ENCODE measurements at places on chromosomes 12 and 14.
A peak's percentile ranks its signal among the peaks of the same experiment; 100 is the strongest.

DNA sequence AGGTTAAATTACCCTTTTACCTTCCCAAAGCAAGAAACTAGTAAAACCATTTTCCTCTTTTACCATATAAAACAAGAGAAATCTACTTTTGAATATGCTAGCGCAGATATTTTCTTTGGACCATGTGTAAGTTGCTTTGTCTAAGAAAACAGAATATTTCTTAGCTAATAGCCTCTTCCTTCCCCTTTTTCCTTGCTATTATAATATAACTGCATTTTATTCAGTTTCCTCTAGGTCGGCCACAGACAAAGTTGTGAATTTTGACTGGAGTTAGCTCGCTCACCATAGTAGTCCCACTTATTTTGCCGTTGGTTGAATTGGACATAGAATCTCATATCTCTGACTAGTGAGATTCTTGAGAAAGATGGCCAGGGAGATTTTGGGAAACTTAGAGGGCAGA lies 115.6 kb downstream of the PLEKHA5 start:
- no peak for DNase-seq

DNA sequence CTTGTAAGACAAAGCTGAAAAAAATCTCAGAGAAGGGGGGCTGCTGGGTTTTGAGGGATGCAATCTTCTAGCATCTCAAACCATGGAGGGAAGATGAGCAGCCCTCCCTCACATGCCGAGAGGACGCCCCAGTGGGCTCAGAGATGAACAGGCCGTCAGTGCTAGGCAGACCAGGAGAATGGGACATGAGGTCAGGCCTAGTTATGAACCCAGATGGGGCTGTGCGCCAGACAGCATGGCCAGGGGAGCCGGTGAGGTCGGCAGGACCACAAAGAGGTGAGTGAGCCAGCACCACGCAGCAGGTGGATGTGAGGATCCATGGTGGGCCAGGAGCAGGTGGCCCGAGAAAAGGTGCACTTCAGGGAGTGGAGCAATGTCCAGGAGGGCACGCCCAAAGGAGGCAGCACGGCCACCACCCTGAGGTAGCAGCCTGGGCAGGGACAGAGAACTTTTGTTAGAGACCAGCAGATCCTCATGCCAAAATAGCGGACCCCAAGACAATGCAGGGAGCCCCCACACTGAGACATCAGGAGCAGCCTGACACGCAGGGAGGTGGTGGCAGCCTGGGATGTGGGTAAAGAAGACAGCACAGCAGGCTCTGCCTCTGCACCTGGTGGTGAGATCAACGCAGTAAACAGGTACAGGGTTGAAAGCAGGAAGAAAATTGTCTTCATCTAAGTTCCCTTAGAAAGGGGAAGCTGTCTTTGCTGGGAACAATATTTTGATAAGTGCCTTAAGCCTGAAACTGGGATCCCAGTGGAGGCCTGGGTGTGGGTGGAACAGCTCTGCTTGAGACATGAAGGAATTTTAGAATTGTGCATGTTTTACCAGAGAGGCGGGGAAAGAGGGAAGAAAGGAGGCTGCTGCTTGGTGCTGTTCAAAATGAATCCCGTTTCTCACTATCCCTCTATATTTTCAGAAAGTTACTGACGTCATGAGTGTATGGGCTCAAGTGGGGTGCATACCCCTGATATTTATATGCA lies 17.8 kb upstream of the MCRS1 start:
- no peak for DNase-seq

- no peak for DNase-seq
These were observed 195.7 kb downstream of the TMEM117 start for GRCh38 chr12:44031472-44032185.

DNA sequence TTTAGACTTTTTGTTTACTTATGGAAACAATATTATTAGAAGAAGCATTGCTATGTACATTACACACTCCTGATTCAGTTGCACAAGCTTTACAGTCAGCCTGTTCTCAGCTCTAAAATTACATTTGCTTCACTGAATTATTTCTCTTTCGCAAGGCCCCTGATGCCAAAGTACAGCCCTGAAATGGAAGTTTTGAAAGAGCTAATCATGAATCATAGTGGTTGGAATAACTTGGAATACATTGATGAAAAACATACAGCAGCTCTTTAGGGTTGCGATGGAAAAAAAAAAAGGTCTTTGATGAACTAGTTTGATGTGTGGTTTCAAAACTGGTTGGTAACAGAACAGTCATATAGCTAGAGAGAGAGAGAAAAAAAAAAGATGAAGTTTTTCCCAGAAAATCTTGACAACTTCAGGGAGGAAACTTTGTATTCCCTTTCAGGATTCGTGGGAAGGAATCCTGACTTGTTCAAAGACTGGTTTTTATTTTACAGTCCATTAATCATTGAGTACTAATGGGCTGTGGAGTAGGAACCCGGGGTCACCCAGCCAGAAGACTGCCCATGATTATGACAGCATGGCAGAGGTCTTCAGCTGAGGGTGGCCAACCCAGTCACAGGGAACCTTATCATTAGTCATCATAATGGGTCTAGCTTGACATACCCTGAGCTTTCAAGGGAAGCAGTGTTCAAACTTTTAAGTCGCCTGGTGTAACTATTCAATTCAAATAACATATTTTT lies 460.1 kb downstream of the NAV3 start:
- no peak for DNase-seq

DNA sequence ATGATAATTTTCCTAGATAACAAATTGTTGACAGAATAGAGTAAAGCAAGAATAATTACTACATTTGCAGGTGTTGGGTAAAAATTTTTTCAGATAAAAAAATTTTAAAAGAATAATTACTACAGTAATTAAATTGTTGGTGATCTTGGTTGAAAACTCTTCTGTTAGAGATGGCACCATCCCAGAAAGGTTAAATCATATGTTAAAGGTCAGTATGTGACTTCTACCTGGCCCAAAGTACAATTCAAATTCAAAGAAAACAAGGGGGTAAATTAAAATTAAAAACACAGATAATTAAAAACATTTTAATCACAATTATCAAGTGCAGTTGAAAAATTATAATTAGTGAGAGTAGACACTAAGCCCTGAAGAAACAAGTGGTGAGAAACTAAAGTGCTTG lies 18.1 kb upstream of the PIK3C2G start:
- DNase-seq, result no peak

GRCh38 chr14:85528080-85528896 lies 1.7 kb upstream of the FLRT2 start:
- DNase-seq, result peak; percentile 31

GRCh38 chr12:12749433-12749832 lies 32.3 kb downstream of the CDKN1B start:
- DNase-seq, result no peak

GRCh38 chr14:87783071-87783470 lies 209.9 kb downstream of the GALC start:
- no peak for DNase-seq

GRCh38 chr14:69315301-69315700 lies 55.3 kb downstream of the GALNT16 start:
- no peak for DNase-seq

DNA sequence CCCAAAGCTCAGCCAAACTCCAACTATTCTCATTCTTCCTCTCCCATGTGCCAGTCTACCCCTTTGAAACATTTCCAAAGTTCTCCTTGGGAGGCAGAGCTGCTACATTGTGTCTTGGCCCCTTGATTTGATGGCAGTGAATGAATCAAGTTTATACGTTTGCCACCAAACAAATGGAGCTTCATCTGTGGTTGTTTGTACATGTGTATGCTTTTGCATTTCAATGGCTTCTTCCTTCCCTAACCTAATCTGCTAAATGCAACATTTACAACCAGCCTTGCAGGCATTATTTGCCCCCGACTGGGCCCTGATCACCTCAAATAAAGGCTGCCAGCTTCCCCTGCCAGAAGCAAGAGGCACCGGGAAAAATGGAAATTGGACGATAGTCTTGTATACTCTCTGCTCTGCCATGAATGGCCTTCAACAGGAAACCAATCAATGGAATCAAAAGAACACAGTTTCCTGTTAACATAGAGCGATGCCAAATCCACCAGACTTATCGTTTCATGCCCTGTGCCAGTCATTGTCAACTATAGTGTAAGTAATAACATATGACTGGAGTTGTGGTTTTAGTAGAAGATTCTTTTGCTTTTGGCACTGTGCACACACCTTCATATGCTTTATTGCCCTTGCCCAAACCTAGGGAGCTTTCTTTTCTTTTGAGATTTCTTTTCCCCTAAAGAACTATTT lies 97.8 kb downstream of the TMEM30B start:
- DNase-seq, result peak; percentile 91

- peak; percentile 45 for DNase-seq
These were observed 426.7 kb downstream of the RAD51B start for GRCh38 chr14:68246074-68246785.

DNA sequence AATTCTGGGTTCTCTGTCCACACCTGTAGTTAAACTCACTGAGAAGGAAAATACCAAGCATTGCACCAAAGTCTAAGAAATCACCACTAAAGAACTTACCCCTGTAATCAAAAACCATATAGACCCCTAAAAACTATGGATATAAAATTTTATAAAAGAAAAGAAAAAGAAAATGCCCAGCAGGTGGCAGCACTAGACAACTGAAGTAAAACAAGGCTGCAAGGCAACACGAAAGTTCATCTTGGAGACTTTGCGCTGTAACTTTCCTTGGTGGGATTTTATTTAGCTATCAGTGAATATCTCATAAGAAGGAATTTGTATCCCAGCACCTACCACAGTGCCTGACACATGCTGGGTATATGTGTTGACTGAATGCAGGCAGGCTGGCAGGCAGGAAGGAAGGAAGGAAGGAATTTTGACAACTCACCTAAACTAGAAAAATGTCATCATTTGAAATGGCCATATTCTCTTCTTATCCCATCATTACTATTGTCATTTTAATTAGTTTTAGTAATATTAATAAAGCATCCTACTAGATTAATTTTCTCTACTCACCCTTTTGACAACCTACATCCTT lies 68.2 kb upstream of the ETV6 start:
- DNase-seq, result peak; percentile 61

DNA sequence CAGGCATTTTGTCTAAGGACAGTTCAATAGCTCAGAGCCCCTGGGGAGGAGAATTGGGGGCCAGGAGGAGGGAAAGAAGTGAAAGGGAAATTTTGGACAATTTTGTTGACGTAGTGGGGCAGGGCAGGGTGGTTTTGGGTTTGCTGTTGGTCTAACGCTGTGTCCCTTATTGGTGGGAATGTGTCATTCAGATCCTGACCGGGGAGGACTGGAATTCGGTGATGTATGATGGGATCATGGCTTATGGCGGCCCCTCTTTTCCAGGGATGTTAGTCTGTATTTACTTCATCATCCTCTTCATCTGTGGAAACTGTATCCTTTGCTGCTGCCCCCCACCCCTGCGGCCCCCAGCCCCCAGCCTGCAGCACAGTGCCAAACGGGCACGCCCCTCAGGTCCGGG lies 212.1 kb upstream of the FKBP4 start:
- no peak for DNase-seq

- DNase-seq, result peak; percentile 98
These were observed 7.2 kb upstream of the GPR84 start for GRCh38 chr12:54371328-54372112.

- peak; percentile 22 for DNase-seq
These were observed 69.9 kb upstream of the CNTN1 start for GRCh38 chr12:40622246-40622838.

GRCh38 chr12:122584177-122584863 lies 57.3 kb downstream of the KNTC1 start:
- no peak for DNase-seq

DNA sequence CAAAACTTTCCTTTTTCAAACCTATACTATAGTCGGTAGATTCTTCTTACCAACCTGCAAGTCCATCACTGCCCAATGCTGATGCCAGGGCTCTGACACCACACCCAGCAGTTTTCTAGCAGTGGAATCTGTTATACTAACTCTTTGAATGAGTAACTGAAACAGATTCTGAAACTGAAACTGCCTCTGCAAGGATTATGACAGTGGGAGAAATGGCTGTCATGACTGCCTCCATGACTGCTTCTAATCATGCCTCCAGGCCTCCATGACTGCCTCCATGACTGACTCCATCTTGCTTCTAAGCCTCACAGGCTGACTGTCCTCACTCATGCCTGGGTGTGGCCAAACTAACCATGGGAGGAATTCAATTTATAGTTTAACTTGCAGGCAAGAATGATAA lies 29.4 kb upstream of the OXA1L start:
- DNase-seq, result no peak

DNA sequence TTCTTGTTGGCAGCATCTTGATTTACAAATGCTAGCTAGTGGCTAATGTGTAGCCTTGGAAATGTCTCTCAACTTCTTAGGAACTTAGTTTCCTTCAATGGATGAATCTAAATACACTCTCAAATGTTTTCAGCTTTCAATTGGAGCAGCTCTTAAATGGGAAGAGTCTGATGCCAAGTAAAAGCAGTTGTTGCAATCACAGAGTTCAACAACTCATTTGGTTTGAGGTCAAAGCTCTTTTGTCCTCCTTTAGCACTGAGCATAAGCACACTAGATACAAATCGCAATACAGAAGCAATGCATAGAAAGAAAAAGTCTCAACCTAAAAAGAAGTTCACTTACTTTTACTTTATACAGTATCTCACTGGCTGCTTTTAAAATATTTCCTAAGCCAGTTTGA lies 986.1 kb upstream of the FLRT2 start:
- no peak for DNase-seq

DNA sequence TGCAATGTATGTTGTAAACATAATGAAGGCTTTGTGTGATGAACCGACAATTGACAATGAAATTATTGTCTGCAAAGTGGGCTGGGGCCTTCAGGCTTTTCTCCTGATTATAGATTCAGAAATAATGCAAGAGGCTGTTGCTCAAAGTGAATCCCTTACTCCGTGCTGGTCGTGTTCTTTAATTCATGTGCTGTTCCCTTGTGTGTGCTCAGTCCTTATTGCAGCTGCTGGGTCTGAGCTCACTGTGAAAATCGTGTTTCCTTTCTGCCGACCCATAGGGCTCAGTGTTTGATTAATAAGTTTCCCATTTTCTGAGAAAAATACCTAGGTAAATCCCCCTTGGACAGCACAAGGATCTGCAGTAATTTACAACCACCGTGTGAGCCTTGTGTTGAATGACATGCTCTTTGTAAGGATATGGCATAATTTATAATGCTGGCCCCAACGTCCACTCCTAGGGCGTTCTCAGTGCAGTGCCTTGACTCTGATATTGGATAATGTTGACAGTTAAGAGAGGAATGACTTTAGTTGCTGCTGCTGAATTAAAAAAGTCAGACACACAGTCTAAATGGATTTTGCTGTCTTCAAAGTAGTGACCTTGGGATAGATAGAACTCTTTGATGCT lies 81.6 kb downstream of the RGS6 start:
- DNase-seq, result no peak

DNA sequence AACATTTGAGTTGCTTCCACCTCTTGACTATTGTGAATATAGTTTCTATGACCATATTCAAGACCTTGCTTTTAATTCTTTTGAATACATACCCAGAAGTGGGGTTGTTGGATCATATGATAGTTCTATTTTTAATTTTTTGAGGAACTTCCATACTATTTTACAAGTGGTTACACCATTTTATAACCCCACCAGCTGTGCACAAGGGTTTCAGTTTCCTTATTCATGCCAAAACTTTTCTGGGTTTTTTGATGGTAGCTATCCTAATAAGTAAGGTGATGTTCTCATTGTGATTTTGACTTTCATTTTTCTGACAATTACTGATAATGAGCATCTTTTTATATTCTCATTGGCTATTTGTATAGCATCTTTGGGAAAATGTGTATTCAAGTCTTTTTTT lies 109.4 kb upstream of the GARIN2 start:
- no peak for DNase-seq
